ENCODE measurements at places on chromosomes 1 and 21.
A peak's percentile ranks its signal among the peaks of the same experiment; 100 is the strongest.

- peak; percentile 37 for DNase-seq
Observed at GRCh38 chr1:153355445-153356071, 2.1 kb upstream of the S100A9 start.

GRCh38 chr21:33441489-33442477 lies 38.0 kb downstream of the TMEM50B start:
- peak; percentile 97 for DNase-seq

- no peak for DNase-seq
Observed at GRCh38 chr1:93675271-93675670, 6.4 kb downstream of the BCAR3 start.

DNA sequence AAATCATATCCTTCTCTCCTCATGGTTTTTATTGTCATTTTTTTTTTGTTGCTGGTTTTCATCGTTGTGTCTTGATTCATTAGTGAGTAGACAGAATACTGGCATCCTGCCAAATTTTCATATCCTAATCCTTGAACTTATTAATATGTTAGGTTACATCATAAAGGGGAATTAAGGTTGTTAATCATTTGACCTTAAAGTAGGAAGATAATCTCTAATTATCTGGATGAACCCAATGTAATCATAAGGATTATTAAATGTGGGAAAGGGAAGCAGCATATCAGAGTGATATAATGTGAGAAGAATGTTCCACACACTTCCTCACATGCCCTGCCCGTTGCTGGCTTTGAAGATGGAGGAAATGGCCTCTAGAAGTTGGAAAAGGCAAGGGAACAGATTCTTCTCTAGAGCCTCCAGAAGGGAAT lies 299.7 kb downstream of the HMCN1 start:
- peak; percentile 24 for DNase-seq

DNA sequence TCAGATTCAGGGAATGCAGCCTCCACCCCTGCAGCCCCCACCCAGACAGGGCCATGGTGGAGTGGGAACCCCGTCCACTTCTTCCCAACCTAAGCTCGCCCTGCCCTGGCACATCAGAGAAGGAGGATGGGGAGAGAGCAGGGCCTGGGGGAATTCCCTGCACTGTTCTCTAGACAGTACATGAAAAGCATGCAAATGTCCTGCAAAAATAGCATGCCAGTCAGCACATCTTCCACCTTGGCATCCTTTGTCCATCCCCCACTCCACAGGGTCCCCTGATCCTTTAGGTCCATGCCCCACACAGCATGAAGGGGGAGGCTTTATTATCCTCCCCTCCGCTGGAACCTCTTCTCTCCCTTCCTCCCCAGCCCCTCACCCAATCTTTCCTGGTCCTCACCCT lies 35.0 kb upstream of the RD3 start:
- DNase-seq, result no peak

DNA sequence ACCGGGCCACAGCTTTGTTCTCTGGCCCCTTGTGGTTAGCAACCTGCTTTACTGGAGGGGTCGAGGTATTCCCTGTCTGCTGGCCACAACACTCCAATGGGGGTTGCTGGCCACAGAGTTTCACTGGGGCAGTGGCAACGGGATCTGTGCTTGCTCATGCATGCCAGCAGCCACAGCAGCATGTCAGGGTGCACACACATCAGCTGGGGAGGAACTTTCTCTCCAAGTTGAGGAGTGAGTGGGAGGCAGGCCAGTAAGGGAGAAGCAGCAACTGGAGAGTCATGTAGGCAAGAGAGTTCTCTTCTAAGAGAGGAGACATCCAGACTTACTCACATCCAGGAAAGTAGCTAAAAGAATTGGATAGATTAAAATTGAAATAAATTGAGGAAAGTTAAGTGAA lies 38.0 kb downstream of the SAMD13 start:
- DNase-seq, result peak; percentile 62

DNA sequence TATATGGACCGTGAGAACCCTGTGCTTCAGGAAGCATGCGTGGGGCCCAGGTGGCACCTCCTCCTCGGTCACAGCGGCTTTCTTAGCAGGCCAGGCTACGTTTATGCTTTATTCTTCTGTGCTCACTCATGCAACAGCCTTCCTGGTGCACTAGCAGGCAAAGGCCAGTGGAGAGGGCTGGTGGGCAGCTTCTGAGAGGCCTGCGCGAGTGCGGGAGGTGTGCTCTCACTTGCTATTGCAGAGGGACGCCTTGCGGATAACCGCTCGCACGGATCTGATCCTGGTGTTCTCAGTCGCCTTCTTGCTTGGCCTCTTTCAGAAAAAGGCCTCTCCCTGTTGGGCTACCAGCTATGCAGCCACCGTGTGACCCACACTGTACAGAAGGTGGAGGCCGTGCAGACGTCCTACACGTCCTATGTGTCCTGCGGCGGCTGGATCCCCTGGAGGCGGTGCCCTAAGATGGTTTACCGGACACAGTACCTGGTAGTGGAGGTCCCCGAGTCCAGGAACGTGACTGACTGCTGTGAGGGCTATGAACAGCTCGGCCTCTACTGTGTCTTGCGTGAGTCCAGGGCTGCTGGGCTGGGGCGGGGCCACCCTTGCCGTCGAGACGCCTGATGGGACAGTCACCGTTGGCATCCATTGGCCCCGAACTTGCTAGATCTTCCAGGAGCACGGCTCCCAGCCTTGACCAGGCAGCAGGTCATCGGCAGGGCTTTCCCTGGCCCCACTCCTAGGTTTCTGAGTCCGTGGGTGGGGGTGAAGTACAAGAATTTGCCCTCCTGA lies 4.8 kb downstream of the UMODL1 start:
- DNase-seq, result no peak

GRCh38 chr21:38433471-38433870 lies 64.8 kb downstream of the ERG start:
- DNase-seq, result no peak

- no peak for DNase-seq
Observed at GRCh38 chr1:10819198-10819901, 22.9 kb upstream of the CASZ1 start.

GRCh38 chr1:25572107-25572506 lies 28.7 kb downstream of the LDLRAP1 start:
- DNase-seq, result no peak

- no peak for DNase-seq
Observed at GRCh38 chr1:155424091-155424490, 103.4 kb downstream of the RUSC1 start.

DNA sequence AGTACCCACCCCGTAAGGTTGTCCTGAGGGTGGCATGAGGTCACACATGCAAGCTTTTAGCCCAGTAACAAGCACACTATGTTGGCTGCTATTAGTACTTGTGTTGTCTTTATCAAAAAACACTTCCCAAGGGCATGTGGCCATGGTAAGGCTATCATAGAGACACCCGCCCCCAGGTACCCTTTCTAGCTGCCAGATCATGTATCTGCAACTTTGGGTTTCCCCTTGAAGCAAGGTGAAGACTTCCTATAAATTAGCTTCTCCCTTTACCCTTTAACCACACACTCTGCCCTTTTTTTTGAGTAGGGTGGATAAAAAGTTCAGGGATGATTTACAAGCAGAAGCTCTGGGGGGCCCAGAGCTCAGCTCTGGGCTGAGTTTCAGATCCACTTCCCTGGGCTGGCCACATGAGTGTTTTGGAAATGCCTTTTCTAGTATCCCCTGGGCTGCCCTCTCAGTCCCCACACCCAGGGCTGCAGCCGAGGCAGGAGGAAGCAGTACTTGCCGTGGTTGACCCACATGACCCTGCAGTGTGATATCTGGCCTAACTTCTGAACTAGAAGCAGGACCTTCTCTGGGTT lies 2.0 kb downstream of the ZDHHC18 start:
- DNase-seq, result no peak

- no peak for DNase-seq
Observed at GRCh38 chr1:35708441-35708921, 10.2 kb downstream of the C1orf216 start.
